ENCODE measurements at places on chromosomes 13 and 19. TPM values are rescaled to one million over a fixed set of nuclear protein-coding genes. Genes with fewer than 3 reads are reported as not detected.

DNA sequence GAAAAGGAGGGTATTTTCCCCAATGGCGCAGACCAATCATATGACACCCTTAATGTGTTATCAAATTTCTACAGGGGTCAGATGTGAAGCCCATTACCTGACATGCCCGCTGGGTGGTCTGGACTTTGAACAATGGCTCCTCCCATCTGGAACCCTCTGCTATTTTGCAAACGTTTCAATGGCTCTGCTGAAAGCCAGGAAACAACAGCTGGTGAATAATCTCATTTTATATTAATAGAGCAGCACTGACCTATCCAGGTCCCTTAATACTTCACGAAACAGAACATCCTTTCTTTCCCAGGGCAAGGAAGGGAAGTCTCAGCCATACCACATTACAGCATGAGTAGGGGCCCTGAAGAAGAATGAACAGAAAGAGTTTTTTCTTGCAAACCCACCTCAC, 20.3 kb upstream of the KPNA3 start:
- no peaks in the 10 kb centered on the region for H3K36me3 ChIP-seq
- no peaks in the 10 kb centered on the region for H3K4me1 ChIP-seq
- no peak for DNase-seq
- H3K27me3 ChIP-seq, result no peaks in the 10 kb centered on the region

GRCh38 chr13:40613192-40613818, 53.1 kb downstream of the FOXO1 start:
- no peak for DNase-seq
- H3K4me1 ChIP-seq, result peaks cover 39% of the 10 kb centered on the region
- H3K36me3 ChIP-seq, result no peaks in the 10 kb centered on the region
- H3K27me3 ChIP-seq, result no peaks in the 10 kb centered on the region
- no peak overlapping the region for H3K27ac ChIP-seq
- no peak overlapping the region for H3K4me3 ChIP-seq

DNA sequence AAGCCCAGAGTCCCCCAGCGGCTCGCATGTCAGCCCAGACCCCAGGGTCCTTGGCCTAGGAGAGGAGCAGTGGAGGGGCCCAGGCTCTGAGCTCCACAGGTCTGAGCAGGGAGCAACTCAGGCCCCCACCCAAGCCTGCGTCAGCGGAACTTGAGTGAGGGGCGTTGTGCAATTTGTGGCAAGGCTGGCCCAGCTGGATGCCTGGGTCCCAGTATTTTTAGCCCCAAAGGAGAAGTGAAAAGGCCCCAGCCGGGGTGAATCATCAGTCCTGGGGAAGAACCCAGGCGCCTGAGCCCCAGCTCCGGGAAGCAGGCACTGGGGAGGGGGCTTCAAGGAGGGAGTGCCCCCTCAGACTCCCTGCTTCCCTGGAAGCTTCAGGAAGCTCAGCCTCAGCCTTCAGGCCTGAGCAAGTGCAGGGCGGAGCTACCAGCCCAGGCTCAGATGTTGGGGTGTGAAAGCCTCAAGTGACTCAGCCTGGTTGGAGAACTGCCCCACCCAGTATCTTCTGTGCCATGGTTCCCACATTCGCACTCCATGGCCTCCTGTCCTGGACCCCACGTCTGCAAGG, 7.2 kb downstream of the MED29 start:
- DNase-seq, result peak; percentile 95
- peaks cover 66% of the 10 kb centered on the region for H3K4me1 ChIP-seq
- H3K4me3 ChIP-seq, result peak overlapping the region; percentile 34
- H3K27me3 ChIP-seq, result no peaks in the 10 kb centered on the region
- peaks cover 37% of the 10 kb centered on the region for H3K36me3 ChIP-seq
- H3K27ac ChIP-seq, result peak overlapping the region; percentile 84

DNA sequence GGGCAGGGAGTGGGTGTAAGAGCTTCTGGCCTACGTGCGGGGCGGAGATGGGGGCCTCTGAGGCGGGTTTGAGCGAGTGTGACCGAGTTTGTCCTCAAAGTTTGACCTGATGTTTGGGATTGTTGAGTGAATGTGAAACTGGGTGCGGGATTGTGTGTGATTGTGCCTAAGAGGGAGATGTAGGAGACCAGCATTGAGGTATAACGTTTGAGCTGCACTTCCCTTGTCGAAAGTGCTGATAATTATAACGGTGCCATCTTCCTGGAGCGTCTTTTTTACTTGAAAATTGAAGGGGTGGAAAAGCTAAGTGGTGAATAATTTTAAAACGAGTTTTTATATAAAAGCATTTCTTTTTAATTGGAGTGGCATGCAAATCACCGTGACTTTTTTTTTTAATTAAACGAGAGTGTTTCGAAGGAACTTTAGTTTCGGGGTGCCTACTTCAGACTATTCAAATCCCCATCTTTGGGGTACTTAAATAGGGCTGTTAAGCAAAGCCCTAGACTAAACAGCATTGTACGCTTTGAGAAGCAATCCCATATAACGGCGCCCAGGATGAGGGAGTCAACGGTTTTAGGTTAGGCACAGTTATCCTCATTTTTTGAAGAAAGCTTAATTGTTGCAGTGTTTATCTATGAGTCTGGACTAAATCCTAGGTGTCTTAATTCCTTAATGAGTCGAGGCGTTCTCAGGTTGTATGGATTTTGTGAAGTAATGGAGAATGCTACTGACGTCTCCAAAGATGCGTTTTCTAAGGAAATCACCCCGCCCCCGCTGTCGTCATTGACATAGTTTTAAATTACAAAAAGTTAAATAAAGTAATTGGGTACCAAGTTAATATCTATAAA, 594 bp downstream of the ZNF146 start:
- peak; percentile 29 for DNase-seq
- peak overlapping the region; percentile 88 for H3K27ac ChIP-seq
- peaks cover 4% of the 10 kb centered on the region for H3K4me1 ChIP-seq
- peak overlapping the region; percentile 70 for H3K4me3 ChIP-seq
- no peaks in the 10 kb centered on the region for H3K27me3 ChIP-seq
- peaks cover 26% of the 10 kb centered on the region for H3K36me3 ChIP-seq

DNA sequence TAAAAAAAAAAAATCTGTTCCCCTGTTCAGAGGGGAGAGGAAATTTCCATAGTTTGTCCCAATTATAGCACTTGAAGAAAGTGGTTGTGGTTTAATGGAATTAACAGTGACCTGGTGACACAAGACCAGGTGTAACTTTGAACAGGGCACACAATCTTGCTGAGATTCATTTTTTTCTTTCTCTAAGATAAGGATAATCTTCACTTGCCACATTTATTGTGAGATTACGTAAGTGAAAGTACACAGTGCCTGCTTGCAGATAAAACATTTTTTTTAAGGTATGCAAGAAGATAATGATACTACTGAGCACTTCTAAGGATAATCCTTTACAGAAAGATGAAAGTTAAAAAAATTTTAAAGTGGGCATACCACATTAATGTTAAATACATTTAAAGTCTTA, 448.1 kb downstream of the DIAPH3 start:
- no peaks in the 10 kb centered on the region for H3K27me3 ChIP-seq
- no peaks in the 10 kb centered on the region for H3K36me3 ChIP-seq

ZNF534 gene
- polyA plus RNA-seq, result 0.65 TPM

- no peak overlapping the region for H3K4me3 ChIP-seq
- no peak for DNase-seq
- H3K27me3 ChIP-seq, result no peaks in the 10 kb centered on the region
- H3K36me3 ChIP-seq, result peaks cover 43% of the 10 kb centered on the region
- peaks cover 6% of the 10 kb centered on the region for H3K4me1 ChIP-seq
Observed at GRCh38 chr19:1396019-1396767, 5.1 kb downstream of the GAMT start.

IGSF23 gene
- 0.18 TPM for polyA plus RNA-seq

WDR88 gene
- 1.2 TPM for polyA plus RNA-seq

DNA sequence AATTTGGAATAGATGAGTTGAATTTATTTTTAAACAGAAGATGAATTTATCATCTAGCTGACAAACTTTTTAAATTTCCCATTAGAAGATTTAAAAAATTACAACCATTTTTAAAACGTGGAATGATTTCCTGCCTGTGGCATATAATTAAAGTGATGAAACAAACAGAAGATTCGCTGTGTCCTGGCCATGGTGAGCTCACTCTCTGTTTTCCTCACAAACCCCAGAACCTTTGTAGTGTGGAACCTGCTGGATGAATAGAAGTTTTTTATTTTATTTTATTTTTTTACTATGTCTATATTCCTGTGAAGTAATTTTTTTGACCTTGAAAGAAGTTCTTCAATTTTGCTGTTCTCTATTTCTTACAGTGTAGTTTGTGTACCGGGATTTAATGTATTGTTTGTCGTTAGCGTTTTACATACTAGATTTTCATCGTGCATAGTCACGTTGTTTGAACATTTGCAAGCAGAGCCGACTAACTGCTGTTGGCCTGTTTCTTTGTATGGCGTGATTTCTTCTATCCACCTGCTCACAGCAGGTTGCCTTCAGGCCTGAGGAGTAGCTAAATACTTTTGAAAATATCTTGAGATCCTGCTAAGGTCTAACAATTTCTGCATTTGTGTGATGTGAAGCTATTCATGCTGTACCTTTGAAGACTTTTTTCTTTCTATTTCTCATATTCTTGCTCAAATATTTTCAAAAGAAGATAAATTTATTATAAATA, 149.2 kb downstream of the GGACT start:
- no peaks in the 10 kb centered on the region for H3K27me3 ChIP-seq
- H3K36me3 ChIP-seq, result no peaks in the 10 kb centered on the region

AMER2 gene
- polyA plus RNA-seq, result 0.50 TPM

PROZ gene
- 0.39 TPM for polyA plus RNA-seq

- no peak for DNase-seq
- H3K27me3 ChIP-seq, result peaks cover 44% of the 10 kb centered on the region
- no peaks in the 10 kb centered on the region for H3K36me3 ChIP-seq
- no peak overlapping the region for H3K27ac ChIP-seq
- no peak overlapping the region for H3K4me3 ChIP-seq
Observed at GRCh38 chr19:51686171-51686570, 7.0 kb upstream of the SPACA6 start.

FFAR2 gene
- polyA plus RNA-seq, result 0.25 TPM

DNA sequence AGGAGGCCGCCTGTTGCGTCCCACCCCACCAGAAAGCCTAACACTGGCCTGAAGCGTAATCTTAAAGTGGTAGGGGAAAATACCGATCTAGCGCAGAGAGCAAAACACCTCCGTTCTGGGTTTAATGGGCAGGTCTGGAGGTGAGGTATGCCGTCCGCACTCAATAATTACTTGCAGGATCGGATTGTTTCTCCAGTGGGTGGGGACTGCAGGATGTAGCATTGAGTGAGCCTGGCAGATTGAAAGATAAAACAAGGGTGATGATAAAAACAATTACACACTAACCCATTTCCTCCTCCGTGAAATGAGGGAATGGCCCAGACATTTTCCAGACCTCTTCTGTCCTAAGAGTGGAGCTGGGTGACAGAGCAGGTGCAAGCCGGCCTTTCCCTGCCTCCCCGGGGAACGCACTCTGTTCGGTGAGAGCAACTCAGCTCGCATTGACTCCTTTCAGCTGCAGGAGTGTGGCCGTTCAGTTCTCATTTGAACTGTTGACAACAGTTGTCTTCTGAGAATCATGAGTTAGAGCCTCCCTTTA, 110.2 kb upstream of the DOCK9 start:
- H3K36me3 ChIP-seq, result no peaks in the 10 kb centered on the region
- DNase-seq, result no peak
- H3K4me1 ChIP-seq, result no peaks in the 10 kb centered on the region
- H3K27me3 ChIP-seq, result no peaks in the 10 kb centered on the region
- H3K27ac ChIP-seq, result peak overlapping the region; percentile 95

GRCh38 chr19:31602548-31602947, 253.3 kb upstream of the TSHZ3 start:
- no peaks in the 10 kb centered on the region for H3K27me3 ChIP-seq
- no peak overlapping the region for H3K27ac ChIP-seq
- H3K4me1 ChIP-seq, result no peaks in the 10 kb centered on the region
- no peak overlapping the region for H3K4me3 ChIP-seq
- no peaks in the 10 kb centered on the region for H3K36me3 ChIP-seq

GRCh38 chr19:17378271-17378670, 1.1 kb upstream of the PLVAP start:
- peaks cover 19% of the 10 kb centered on the region for H3K27me3 ChIP-seq
- H3K4me1 ChIP-seq, result peaks cover 35% of the 10 kb centered on the region
- no peaks in the 10 kb centered on the region for H3K36me3 ChIP-seq
- no peak overlapping the region for H3K27ac ChIP-seq

DNA sequence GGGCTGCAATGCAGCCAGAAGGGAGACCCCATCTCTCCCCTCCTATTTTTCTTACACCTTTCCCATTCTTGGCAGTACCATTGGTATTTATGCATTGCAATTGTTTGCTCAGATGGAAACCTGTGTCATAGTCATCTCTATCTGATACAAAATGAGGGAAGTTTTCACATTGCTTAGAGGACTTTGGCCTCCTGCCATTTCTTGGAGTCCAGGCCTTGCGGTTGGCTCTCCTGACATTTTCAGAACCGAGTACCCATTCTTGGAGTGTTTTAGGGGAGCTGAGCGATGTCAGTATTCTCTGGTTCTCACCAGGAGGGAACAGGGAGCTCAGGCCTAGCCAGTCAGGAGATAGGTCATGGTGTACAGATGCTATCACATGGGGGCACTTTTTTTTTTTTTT, 1.5 kb downstream of the SIN3B start:
- H3K4me1 ChIP-seq, result peaks cover 9% of the 10 kb centered on the region
- H3K36me3 ChIP-seq, result peaks cover 47% of the 10 kb centered on the region
- DNase-seq, result no peak
- H3K27me3 ChIP-seq, result no peaks in the 10 kb centered on the region
- H3K27ac ChIP-seq, result no peak overlapping the region

LSM7 gene
- 101 TPM for polyA plus RNA-seq

PPP1R15A gene
- 48.4 TPM for polyA plus RNA-seq

GRCh38 chr13:111415765-111416164, 95.3 kb downstream of the TEX29 start:
- peaks cover 15% of the 10 kb centered on the region for H3K27me3 ChIP-seq
- H3K36me3 ChIP-seq, result no peaks in the 10 kb centered on the region
- H3K4me3 ChIP-seq, result no peak overlapping the region
- H3K4me1 ChIP-seq, result no peaks in the 10 kb centered on the region
- H3K27ac ChIP-seq, result no peak overlapping the region
- DNase-seq, result no peak

DNA sequence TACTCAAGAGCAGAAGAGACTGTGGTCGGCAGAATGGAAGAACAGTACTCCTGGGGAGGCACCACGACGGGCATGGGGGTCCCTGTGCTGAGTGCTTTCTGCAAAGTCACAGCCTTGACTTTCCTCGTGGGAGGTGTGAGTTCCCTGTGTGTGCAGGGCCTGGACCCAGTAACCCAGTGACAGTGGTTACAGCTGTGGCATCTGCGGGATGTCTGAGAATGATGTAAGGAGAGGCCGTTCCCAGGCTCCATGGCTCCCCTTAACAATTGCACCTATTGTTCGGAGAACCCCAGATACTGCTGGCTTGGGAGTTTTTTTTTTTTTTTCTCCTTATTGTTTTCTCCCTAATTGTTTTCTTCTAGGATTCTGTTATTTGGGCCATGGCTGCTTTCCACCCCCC, 5.1 kb upstream of the NANOS2 start:
- no peaks in the 10 kb centered on the region for H3K36me3 ChIP-seq
- H3K27me3 ChIP-seq, result no peaks in the 10 kb centered on the region
- no peak overlapping the region for H3K27ac ChIP-seq
- H3K4me3 ChIP-seq, result no peak overlapping the region
- no peaks in the 10 kb centered on the region for H3K4me1 ChIP-seq
- peak; percentile 28 for DNase-seq
